CD14-positive monocyte (primary cell): ENCODE measurements at places on chromosomes 6 and 20.

- no peak for DNase-seq
Measured at GRCh38 chr6:9103876-9104521, 668.7 kb upstream of the SLC35B3 start.

GRCh38 chr6:158048589-158048988, 66.9 kb downstream of the SYNJ2 start:
- no peak for DNase-seq

DNA sequence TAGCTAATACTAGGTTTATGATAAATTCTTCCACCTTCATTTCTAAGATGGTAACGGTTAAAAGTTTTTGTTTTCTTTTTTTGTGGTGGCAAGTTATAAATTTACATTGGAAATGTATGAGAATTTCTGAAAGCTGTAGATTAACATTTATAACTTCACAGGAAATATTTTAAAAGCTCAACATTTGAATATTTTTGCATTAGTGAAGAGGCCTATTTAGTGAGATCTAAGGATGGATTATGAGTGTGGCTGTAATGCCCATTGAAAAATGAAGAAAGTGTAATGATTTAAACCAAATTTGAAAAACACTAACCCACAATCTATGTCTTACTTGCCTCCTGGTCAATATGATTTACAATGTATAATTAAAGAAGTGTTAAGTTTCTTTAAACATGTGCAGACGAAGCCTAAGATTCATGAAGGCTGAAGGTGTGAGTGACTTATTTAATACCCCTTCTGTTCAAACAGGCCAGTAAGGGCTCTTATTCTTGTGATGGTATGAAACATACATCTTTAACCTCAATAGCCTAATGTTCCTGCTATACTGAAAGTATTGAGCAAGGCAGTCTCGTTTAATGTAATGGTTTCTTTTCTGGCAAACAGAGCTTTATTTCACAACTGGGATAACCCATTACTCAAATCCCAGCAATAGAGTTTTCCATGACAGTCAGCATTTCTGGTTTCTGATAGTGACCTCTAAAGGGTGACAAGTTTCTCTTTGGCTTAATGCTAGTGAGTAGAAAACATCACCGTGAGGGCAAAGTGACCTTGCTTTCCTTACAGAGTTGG, 13.2 kb downstream of the HDGFL1 start:
- no peak for DNase-seq

GRCh38 chr6:40543776-40544175, 43.4 kb downstream of the LRFN2 start:
- no peak for DNase-seq

- DNase-seq, result no peak
Measured at GRCh38 chr20:35718972-35719635, 19.9 kb downstream of the ROMO1 start.

- DNase-seq, result no peak
Measured at GRCh38 chr20:40633123-40633850, 55.7 kb downstream of the MAFB start.

- no peak for DNase-seq
Measured at GRCh38 chr6:47251396-47251795, 58.3 kb downstream of the TNFRSF21 start.

DNA sequence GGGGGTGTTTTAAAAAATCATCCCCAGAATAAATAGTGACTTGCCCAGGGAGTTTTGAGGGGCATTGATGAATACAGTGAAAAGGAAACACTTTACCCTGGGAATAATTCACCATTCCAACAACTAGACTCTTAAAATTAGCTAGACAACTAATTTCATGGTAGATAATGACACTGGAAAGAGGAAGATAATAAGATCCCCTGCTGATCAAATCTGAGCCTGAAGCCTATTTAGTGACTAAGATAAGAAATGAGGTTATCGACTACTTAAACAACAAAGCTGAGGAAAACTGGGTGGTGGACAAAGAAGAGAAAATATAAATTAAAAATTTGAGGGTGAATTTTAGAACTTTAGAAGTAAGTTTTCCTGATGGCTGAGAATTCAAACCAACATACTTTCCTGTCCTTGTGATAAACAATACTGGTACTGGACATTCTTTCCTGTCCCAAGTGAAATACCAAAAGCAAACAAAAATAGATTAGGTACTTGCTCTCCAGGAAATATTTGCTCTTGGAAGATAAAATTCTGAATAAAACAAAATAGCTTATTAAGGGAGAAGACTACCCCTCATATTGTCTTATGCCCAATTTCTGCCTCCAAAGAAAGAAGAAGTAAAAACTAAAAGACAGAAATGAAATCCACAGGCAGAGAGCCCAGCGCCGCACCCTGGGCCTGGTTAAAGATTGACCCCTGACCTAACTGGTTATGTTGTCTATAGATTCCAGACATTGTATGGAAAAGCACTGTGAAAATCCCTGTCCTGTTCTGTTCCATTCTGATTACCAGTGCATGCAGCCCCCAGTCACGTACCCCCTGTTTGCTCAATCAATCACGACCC, 64.0 kb upstream of the ADGRF4 start:
- DNase-seq, result no peak

DNA sequence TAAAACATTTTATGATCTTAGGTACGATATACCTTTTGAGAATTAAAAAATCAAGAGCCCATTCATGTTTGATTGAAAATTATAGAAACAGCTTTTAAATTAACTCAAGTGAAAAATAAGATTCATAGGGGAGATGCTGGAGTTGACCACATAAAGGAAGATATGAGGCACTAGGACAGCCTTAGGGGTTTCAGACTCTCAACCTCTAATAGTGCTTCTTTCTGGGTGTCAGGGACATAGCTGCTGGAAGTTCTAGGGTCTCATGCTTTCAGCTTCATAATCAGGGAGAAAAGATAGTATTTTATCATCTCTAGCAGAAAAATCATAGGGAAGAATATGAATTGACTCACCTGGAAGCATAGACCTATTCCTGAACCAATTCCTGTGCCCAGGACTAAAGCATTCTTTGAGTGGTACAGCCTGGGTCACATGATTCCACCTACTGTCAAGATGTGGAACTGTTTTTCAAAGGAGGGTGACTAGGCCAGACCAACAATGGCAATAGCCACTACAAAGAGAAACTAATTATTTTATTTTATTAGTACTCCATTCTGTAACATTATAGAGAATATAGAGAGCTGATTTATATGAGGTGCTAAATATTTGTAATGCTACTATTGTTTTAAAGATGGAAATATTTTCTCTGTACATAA, 27.8 kb upstream of the CENPW start:
- no peak for DNase-seq

DNA sequence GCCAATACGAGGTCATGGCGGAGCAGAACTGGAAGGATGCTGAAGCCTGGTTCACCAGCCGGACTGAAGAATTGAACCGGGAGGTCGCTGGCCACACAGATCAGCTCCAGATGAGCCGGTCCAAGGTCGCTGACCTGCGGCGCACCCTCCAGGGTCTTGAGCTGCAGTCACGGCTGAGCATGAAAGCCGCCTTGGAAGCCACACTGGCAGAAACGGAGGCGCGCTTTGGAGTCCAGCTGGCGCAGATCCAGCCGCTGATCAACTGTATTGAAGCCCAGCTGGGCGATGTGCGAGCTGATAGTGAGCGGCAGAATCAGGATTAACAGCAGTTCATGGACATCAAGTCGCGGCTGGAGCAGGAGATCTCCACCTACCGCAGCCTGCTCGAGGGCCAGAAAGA, 296.9 kb downstream of the OGFRL1 start:
- DNase-seq, result no peak

DNA sequence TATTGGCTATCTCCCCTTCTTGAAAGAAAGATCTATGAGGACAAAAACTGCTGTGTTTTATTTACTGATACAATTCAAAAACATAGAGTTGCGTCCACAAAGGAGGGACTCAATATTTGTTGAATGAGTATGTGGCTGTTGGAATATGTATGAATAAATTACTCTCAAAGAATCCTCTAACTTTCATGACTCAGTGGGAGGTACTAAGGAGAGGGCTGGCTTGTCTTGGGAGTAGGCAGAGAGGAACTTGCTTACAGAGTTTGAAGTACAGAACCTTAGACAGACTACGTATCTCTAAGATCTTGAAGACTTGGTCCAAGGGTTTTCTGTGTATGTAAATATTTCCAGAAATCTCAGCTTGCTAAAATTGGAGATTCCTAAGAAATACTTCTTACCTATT, 504.0 kb upstream of the PTCHD4 start:
- DNase-seq, result no peak

- no peak for DNase-seq
Measured at GRCh38 chr6:217048-217659, 75.1 kb upstream of the DUSP22 start.

GRCh38 chr20:3283222-3283820, 44.3 kb upstream of the SLC4A11 start:
- DNase-seq, result no peak

- no peak for DNase-seq
Measured at GRCh38 chr6:167345348-167345747, 20.5 kb downstream of the TTLL2 start.

DNA sequence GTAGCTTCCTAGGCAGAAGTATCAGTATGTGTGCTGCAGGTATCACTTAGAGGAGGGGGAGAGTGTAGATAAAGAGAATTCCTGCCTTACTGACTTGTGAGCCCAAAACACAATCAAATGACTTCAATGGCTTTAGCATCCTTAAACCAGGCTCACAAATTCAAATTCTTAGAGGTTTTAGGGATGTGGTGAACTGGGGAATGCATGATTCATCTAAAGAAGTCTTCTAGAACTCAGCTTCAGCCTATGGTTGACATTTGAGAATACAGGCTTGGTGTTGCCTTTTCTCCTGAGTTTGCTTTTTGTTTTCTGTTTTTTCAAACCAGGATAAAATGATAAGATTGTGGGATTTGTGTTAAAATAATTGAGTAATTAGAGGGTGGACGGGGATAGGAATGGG, 14.4 kb downstream of the SNRPC start:
- DNase-seq, result no peak

DNA sequence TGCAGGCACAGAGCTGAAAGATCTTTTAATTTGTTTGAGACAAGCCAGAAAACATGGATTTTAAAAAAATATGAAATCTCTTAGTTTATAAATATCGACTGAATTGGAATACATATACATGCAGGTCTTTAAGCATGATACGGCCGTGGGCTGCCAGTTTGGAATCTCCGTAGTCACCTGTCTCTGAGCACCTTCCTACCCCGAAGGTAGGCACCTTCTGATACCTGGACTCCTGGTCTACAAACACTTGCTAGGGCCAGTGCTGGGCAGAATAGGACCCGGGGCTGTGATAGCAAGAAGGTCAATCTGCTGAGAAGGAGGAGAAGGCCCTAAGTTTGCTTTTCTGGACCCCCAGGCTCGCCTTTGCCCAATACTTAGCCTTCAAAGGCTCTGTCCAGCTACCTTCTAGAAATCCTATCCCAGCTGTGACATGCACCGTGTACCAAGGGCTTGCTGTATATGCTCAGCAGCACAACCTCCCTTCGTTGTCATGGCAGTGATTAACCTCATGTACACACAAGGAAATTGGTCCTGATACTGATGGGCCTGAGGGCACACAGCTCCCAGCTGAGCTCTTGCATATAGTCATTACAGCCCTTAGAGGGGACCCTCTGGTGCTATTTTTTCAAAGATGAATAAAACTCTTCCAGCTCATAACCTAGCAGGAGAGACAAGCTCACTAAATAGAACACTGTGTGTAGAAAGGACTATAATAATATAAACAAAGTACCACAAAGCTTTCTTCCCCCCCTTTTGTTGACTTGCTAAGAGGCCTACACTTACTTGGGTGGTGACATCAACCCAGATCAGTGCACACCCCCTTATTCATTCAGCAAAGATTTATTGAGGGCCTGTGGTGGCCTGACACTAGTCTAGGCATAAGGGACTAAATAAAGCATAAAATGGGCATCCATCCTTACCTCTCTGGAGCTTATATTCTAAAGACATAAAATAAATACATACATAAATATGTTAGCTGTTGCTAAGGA, 17.7 kb downstream of the SNPH start:
- DNase-seq, result no peak

DNA sequence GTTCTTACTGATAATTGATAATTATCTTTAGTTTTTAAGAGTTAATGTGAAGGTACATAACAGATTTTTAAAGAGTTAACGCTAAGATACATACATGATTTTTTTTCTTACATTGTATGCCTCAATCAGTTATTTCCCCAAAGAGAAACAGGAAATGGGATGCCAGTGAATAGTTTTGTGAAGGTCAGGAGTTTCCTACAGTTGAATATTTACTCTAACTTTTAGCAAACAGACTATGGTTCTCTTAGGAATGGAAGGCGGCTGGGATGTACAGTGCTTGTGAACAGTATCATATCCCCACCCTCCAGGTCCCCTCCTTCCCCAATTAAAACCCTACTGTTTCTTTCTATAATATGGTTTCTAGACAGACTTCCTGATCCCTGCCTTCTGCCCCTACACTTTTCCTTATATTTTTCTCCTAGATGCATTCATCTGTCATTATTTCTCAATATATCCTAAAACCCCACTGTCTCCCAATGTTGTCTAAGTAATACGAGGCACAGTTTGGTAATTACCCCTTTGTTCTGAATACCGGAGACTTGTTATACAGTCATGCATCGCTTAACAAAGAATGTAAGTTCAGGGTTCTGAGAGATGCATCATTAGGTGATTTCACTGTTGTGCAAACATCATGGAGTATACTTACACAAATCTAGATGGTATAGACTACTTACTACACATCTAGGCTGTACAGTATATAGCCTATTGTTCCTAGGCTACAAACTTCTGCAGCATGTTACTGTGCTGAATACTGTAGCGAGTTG, 29.2 kb downstream of the SLC35A1 start:
- no peak for DNase-seq

GRCh38 chr20:47258745-47259695, 97.5 kb downstream of the ZMYND8 start:
- no peak for DNase-seq

DNA sequence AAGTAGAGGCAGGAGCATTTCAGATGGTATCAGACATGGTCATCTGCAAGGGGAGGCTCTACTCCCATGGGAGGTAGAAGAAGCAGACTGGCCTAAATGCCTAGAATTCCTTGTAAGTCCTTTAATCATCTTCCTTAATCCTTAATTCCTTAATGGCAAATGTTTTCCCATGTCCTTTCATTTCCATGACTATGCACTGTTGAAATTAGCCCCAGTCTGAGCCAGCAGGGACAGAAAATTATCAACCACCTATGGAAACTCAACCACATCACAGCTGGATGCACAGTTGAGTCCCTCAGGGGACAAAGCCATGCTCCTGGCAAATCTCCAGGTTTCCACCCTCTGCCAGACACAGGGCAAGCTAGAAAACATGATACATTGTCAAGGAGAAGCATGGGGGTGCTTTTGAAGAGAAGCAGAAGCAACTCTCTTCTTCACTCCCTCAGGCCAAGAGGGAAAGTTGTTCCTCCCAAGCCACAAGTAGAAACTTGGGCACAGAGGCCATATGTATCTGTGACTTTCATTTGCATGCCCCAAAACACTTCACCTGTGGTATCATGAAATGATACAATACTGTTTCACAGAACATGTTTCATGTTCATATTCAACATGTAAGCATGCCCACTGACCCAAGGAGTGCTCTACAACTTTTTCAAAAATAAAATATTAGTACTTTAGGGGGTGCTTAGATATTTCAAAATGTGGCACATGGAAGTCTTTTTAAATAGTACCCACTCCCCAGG, 683.6 kb downstream of the KIF16B start:
- no peak for DNase-seq
